Chondrocyte (in vitro differentiated cells): ENCODE measurements at places on chromosomes 11 and 22.

DNA sequence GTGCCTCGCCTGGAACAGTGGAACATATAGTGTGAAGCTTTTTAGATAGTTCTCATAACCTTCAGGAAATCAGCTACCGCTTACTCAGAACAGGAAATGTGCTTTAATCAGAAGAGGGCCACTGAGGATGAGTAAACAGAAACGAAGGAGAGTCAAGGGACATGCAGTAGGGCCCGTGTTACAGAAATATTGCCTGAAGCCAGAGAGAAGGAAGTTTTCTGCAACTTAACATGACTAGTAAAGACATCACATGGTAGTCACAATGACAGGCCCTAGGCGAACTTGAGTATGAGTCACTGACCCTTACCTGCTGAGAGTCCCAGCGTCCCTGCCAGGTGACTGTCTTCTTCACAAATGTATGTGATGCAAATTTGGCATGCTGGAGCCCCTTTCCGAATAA lies 39.4 kb downstream of the CARD18 start:
- no peak for DNase-seq

GRCh38 chr11:14636119-14636518 lies 7.5 kb upstream of the PDE3B start:
- no peak for DNase-seq

GRCh38 chr11:72834905-72835304 lies 20.7 kb downstream of the ATG16L2 start:
- no peak for DNase-seq

GRCh38 chr11:18699848-18700261 lies 1.3 kb downstream of the TMEM86A start:
- no peak for DNase-seq

DNA sequence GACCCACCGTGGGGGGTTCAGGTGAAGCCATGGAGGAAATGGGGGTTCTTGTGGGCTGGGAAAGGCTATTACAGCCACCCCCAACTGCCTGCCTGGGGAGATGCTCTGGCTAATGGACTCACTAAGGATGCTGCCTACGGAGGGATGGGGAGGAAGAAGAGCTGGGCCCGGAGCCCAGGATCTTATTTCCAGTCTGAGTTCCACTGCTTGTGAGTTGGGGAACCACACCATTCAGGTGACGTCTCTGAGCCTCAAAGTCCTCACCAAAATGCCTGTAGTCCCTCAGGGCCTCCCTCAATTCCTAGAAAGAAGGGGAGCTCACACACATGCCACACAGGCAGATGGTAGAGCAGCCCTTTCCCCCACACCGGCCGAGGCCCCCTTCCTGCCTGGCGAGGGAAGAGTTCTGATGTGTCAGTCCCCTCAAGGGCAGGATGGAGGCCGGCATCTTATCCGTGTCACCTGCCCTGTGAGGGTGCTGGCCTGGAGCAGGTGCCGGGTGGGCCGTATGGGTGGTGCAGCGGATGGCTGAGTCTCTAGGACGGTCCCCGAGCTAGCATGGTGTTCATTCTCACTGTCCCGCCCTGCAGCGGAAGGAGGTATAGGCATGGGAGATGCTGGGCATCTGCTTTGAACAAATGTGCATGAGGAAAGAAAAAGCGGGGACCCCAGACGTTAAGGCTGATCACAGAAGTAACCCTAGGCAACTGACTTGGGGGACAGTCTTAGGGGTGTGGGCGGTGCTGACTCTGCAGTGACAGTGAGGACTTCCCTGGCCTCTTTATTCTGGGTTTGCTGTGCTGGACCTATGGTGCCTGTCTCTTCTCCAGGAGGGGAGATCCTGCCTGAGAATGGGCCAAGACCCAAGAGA lies 15.7 kb downstream of the MRGPRF start:
- peak; percentile 77 for DNase-seq

- no peak for DNase-seq
Measured at GRCh38 chr11:6476571-6476970, 2.8 kb upstream of the TRIM3 start.

DNA sequence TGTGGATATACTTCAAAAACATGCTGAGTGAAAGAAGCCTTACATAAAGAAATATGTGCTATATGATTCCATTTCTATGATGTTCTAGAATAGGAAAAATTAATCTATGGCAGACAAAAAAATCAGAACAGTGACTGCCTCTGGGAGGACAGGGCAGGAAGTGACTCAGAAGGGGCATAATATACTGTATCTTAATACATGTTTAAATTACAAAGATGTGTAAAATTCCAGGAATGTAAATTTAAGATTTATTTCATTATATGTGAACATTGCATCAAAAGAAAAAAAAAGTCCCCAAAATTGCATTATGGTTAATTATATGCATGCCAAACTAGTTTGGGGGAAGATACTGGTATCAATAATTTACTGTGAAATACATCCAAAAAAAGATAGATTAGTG lies 32.2 kb downstream of the SBF2 start:
- no peak for DNase-seq

- peak; percentile 46 for DNase-seq
Measured at GRCh38 chr22:47369431-47370015, 607.1 kb downstream of the TBC1D22A start.

GRCh38 chr11:113494021-113494420 lies 18.8 kb upstream of the DRD2 start:
- no peak for DNase-seq

- no peak for DNase-seq
Measured at GRCh38 chr11:126162306-126163030, 49.0 kb downstream of the RPUSD4 start.

- DNase-seq = peak; percentile 88
Measured at GRCh38 chr22:49966774-49967705, 6.5 kb downstream of the PIM3 start.

DNA sequence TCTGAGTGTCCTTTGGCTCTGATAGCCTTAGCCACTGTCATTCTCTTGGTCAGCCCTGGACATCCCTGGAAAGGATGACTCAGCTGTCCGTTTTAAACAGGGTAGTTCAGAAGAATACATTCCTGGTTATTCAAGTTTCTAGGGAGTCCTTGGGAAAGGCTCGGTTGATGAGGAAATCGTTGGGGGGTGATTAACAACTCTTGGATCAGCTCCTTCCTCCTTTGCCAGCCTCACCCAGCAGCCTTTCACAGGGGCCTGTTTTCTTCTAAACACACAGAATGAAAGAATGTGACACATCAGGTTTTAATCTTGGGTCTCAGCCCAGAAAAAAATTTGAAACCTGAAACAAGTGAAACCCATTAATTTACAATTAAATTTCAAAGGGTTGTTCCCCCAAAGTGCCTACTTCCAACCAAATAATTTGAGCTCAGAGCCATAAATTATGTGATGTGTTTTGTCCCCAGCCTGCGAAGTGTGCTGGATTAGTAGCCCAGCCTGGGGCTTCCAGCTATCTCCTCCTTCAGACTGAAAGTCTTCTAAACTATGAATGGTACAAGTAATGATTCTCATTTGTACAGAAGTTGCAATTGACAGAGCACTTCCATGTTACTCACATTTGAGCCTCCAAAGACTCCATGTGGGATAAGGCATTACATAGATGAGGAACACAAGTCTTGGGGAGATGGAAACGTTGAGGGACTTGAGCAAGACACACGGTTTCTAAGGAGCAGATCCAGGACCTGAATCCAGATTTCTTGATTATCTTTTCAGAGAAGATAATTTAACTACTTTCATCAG lies 19.3 kb upstream of the MRGPRX2 start:
- no peak for DNase-seq

- DNase-seq = no peak
Measured at GRCh38 chr22:31490496-31490925, 869 bp upstream of the EIF4ENIF1 start.

DNA sequence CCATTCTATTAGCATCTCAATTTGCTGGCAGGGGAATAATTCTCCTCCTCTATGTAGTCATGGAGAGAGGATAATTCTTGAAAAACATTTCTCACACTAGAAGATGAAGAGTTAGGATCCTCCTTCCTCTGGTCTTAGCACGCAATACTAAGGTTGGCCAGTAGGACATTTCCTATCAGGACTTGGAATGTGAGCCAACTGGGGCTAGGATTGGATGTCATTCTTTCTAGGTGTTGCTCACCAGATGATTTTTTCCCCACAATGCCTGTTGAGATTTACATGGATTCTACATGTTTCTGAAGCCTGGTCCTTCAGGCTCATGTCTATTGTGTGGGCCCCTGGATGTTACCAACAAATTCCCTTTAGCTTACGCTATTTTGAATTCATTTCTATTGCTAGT lies 28.0 kb downstream of the SLN start:
- DNase-seq = no peak
